ENCODE measurements at places on chromosomes 16 and 17.

DNA sequence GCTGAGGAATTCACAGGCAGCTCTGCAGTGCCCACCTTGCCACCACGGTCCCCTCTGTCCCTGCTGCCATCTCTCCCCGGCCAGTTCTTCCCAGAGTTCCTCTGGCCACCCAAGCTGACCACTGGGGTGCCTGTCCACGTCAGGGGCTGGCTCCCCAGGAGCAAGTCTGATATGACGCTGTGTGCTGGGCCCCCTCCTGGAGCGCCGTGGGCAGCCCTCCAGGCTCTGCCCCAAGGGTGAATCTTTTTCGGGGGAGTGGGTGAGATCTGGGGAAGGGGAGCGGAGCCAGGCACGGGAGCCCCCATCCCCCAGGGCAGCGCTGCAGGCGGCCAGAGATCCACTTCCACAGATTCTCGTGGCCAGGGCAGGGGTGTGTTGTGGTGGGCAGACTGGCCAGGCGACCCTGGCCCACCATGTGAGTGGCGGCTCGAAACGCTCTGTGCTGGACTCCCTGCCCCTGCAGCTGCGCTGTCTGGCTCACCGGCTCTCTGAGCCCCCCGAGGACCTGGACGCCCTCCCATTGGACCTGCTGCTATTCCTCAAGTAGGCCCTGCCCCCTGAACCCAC is 3.7 kb downstream of the MSLN start:
- no peak for DNase-seq

DNA sequence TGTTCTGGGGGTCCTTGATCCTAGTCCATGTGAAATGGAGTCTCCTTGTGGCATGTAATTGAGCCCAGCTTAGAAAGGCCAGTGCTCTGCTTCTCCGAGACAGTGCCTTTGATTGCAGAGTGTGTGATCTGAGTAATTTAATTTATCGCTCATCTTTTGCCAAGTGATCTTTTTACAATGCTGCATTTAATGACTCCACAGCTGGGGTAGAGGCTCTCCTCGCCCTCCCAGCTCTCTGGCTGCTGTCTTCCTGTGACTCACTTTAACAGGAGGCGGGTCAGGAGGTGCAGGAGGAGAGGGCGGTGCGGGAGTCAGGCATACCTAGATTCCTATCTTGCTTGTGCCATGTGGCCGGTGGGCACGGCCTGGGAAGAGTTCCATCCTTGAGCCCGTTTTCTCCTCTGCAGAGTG is 113.4 kb upstream of the FOXF1 start:
- no peak for DNase-seq

DNA sequence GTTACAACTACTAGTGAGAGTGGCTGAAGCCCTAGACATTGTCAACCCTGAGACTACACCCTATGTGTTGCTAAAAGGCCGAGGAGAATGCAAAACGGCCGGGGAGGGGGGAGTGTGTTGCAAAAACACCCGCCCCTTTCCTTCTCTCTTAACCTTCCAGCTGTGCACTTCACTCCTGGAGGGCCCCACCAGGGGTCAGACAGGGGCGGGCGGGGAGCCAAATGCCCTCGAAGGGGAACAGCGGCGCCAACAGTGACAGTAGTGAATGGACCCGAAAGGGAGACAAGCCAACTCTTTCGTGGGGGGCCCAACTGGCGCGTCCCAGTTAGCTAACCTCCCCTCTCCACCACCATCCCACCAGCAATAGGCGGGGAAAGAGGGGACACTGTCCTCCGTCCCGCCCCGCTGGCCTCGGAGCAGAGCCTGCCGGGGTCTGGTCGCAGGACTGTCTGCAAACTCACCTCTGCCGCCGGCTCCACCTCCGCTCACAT is 352 bp downstream of the MARF1 start:
- DNase-seq = peak; percentile 78

GRCh38 chr16:82583422-82583821 is 43.3 kb upstream of the CDH13 start:
- no peak for DNase-seq

DNA sequence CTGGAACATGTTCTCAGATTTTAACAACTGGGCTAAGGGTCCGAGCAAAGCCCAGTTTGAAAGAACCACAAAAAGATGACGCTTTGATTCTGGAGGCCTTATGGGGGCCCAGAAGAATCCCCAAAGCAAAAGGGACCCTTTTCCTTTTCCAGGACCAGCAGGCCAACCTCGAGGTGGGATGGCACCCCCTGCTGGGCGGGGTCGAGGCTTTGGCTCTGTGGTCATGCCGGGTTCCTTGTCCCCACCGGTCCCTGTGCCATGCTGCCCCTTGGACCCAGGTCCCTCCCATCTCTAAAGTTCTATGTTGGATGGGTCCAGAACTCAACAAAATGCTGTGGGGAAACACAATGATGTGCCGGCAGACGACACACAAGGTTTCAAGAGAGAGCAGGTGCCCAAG is 30.9 kb downstream of the TMEM204 start:
- no peak for DNase-seq

DNA sequence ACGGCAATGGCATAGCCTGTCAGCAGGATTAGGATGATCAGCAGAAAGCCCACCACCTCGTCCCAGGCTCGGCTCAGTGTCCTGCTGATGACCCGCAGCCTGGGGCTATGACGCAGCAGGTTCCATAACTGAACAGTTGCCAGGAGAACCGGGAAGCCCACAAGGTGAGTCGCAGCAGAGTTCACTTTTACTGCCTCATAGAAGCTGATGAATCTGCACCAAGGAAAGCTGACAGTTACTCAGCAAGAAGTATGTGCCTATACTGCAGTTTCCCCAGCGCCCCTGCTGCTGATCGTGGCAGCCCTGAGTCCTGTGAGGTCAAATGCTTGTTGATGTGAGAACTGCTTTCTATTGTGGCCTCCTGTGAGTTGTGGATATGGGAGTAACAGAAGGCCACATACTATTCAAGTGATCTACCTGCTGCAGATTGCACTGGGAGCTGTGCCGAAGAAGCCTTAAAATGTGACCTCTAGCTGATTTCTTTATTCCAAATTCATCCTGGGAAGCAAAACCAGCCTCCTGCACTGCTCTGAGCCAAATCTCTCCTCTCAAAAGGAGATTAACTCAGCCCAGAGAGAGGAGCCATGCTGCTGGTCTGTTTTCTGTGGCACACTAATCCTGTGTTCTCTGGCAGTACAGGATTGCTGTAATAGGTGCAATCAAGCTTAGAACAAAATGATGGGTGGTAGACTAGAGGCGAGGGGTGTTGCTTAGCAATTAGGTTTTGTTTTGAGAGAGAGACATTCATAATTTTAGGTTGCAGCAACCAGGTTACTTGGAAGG is 38.8 kb downstream of the IST1 start:
- no peak for DNase-seq
